Mesothelial cell of epicardium (in vitro differentiated cells): ENCODE measurements at places on chromosomes 4 and X. TPM values are rescaled to one million over a fixed set of nuclear protein-coding genes. Genes with fewer than 3 reads are reported as not detected.

The ENAM gene
- total RNA-seq, result not detected in 3 replicates

The CSAG1 gene
- not detected in 3 replicates for total RNA-seq

The EPHA5 gene
- total RNA-seq, result 0.75 to 1.0 TPM (median 0.94 TPM) in 3 replicates

The MAGED4B gene
- total RNA-seq, result 113 to 135 TPM (median 119 TPM) in 3 replicates

DNA sequence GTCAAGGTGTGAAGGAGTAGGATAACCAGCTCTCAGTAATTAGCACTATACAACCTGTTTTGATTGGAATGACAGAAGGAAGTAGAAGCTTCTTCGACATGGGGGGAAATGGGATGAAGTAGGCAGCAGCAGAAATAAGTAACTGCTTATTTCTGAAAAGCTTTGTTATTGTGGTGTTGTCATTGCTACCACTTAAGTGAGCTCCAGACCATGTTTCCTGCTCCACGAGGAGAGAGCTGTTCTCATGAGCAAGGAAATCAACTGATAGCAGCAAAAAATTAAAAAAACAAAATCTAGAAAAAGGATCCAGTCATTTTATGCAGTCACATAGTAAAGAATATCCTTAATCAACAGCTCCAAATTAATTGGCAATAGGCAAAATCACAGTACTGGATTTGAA lies 106.1 kb upstream of the TLL1 start:
- DNase-seq, result no peak

GRCh38 chr4:65069177-65069576 lies 601.1 kb downstream of the EPHA5 start:
- no peak for DNase-seq

- DNase-seq, result no peak
These were observed 315.1 kb upstream of the RASGEF1B start for GRCh38 chr4:81786766-81787165.

- DNase-seq, result no peak
These were observed 58.8 kb upstream of the RAP2C start for GRCh38 chrX:132277953-132278614.

DNA sequence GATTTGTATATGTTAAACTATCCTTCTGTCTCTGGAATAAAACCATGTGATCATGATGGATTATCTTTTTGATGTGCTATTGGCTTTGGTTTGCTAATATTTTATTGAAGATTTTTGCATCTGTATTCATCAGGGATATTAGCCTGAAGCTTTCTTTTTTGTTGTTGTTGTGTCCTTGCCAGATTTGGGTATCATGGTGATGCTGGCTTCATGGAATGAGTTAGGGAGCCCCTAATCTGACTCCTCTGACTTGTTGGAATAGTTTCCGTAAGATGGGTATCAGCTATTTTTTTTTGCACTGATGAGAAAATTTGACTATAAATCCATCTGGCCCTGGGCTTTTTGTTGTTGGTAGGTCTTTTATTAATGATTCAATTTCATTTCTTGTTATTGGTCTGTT lies 45.7 kb downstream of the ATP10D start:
- no peak for DNase-seq
